ENCODE measurements at places on chromosomes 6 and 20.

DNA sequence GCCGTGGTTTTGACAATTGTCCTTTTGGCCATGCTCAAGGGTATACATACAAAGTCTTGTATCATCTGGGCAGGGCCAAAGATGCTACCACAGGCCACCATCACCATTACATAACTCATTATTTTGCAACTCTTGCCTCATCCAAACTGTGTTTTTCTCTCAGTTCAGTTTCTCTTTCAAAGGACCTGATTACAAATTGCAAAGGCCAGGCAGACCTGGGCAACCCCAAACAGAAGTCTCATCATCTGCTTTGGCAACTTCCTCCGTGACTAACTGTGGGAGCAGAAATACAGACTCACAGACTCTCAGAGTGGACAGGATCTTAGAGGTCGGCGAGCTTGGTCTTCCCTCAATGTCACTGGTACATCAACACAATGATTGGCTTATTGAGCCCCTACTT, 117.8 kb upstream of the NEDD9 start:
- DNase-seq: no peak

GRCh38 chr6:4640139-4640538, 136.1 kb upstream of the CDYL start:
- no peak for DNase-seq

GRCh38 chr6:11766043-11766442, 12.6 kb downstream of the ADTRP start:
- no peak for DNase-seq

DNA sequence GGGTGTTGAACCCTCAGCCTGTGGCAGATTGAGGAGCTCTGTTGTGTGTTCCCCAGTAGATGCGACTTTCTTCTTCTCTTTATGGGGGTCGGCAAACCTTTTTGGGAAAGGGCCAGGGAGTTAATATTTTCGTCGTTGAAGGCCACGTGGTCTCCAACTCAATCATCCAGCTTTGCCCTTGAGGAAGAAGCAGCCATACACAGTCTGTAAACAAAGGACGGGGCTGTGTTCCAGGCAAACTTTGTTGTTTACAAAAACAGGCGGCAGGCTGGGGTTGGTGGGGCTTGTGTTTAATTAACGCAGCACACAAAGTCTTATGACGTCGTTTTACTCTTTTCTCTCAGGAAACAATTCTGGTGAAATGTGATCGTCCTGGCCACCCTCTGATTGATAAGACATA, 20.2 kb downstream of the KIF25 start:
- no peak for DNase-seq

DNA sequence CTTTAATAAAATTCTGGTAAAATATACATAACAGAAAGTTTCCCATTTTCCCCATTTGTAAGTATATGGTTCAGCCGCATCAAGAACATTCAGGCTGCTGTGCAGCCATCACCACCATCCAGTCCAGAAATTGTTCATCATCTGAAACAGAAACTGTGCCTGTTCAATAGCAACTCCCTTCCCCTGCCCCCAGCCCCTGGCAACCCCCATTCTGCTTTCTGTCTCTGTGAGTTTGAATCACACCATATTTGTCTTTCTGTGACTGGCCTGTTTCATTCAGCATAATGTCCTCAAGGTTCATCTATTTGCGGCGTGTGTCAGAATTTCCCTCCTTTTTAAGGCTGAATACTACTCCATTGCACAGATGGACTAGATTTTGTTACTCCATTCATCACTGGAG, 19.1 kb downstream of the VSTM2L start:
- peak; percentile 77 for DNase-seq
